Progenitor cell of endocrine pancreas (in vitro differentiated cells): ENCODE measurements at places on chromosomes 3 and 15. TPM values are rescaled to one million over a fixed set of nuclear protein-coding genes. Genes with fewer than 3 reads are reported as not detected.

DNA sequence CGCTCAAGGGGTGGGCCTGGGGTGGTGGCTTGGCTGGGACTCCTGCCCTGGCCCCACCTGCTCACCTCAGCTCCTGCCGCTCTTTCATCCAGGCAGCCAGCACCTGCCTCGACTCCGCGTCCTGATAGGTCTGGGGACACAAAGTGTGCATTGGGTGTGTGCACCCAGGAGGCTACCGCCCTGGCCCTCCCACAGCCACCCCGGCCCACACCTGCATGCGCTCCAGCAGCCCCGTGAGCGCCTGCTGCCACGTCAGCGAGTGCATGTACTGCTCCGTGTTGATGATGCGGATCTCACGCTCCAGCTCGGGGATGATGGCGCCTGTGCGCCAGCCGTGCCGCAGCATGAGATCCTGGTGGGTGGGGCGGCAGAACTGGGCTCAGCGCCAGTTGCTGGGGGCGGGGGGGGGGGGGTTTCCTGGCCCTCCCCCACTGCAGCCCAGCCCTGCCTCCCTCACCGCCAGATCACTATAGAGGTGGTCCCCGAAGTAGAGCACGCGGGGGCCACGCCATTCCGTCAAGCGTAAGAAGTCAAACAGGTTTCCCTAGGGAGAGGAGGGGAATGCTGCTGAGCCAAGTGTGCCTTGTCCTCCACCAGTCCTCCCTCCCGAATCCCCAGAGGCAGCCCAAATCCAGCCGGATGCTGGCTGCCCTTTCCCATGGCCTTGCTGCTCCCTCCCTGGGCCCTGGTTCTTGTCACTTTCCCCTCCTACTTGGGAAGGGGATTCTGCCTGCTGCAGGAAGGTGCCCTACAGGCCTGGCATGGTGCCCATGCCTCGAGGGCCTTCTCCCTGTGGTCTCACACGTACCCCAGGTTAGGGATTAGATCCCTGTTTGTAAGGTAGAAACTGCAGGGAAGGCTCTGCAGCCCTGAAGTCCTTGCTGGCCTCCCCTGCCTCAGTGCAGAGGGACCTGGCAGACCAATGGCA, 8.6 kb downstream of the NT5DC2 start:
- no peak for DNase-seq
- no peak overlapping the region for H3K27ac ChIP-seq
- H3K36me3 ChIP-seq, result peaks cover 8% of the 10 kb centered on the region
- H3K4me1 ChIP-seq, result no peaks in the 10 kb centered on the region
- H3K4me3 ChIP-seq, result no peak overlapping the region
- no peaks in the 10 kb centered on the region for H3K27me3 ChIP-seq

GRCh38 chr3:72288955-72289691, 504.2 kb upstream of the PROK2 start:
- H3K4me3 ChIP-seq, result no peak overlapping the region
- H3K27ac ChIP-seq, result no peak overlapping the region
- peaks cover 27% of the 10 kb centered on the region for H3K27me3 ChIP-seq
- peaks cover 3% of the 10 kb centered on the region for H3K4me1 ChIP-seq
- no peak for DNase-seq

DNA sequence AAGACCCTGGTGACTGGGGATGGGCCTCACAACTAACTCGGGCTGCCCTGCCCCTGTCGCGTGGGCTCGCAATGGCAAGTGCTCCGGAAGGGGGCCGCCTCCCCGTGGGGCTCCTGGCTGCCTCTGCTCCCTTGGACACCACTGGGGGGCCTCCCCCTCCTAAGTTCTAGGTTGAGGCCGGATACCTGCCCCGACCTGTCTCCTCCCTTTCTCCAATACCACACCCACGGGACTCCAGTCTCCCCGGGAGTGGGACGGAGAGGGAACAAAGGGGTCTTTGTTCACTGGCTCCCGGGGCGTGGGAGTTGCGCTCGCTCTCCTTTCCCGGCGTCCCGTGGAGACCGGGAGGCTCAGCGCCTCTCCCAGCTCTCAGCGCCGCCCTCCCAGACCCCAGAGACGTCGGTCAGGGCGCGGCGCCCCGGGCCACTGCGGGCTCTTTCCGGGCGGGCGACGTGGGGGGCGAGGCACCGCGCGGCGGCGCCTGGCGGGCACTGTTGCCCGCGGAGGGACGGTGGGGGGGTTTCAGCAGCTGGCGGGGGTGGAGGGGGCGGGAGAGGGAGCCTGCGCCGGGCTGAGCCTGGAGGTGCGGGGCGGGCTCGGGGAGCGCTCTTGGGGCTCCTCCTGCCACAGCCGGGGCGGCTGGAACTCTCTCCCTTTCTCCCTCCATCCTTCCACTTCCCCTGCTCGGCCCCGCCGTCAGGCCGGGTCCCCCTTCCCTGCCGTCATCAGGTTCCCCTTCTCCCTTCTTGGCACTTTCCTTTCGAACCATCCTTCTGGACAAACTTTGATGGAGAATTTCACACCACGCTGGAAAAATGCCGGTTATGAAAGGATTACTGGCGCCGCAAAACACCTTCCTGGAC, at the start of gene KCNH8:
Gene KCNH8, plus strand, starts transcription at position 606 of the 863 bp plus-strand sequence. Its CDS starts 210 bp downstream, at position 816.
- peak within 1 kb of the TSS; percentile 93 for H3K4me3 ChIP-seq
- peaks cover 10% of the 10 kb centered on the region for H3K4me1 ChIP-seq
- peak; percentile 47 for DNase-seq

DNA sequence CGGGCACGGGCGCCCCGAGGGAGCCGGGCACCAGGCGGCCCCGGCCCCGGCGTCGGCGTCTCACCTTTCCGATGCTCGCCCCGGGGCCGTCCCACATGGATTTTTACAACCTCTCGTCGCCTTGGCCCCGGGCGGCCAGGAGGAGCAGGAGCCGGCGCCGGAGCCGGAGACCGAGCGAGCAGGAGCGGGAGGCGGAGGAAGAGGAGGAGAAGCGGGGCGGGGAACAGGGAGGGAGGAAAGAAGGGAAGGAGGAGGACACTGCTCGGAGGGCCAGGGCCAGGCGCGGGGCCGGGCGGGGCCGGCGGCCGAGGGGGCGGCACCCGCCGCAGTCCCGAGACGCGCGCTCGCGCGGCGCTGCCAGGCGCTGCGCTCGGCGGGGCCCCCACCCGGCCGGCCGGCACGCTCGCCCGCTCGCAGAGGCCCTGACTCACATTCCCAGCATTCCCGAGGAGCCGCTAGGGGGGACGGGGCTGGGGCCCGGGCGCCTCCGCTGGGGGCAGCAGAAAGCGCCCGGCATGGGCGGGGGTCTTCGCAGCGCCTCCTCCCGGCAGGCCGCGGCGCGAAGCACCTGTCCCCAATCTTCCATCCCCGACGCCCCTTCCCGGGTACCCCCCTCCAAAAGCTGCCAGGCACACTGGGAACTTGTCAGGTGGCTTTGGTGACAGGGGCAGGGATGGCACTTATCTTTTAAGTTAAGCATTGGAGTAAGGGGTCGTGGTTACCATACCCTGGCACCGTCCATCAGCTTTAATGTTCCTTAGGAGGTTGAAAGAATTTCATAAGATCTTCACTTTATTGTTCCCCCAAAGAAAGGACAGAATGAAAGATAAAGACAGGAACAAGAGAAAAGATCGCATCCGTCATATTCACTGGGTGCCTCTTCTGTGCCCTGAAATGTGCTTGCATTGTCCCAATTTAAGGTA, at the start of gene ERC2:
Gene ERC2, minus strand, starts transcription at position 284 of the 923 bp plus-strand sequence.
- DNase-seq, result peak; percentile 83
- H3K36me3 ChIP-seq, result no peaks in the 10 kb centered on the region
- H3K4me1 ChIP-seq, result peaks cover 7% of the 10 kb centered on the region
- H3K4me3 ChIP-seq, result peak within 1 kb of the TSS; percentile 97
- H3K27ac ChIP-seq, result peak within 1 kb of the TSS; percentile 95

DNA sequence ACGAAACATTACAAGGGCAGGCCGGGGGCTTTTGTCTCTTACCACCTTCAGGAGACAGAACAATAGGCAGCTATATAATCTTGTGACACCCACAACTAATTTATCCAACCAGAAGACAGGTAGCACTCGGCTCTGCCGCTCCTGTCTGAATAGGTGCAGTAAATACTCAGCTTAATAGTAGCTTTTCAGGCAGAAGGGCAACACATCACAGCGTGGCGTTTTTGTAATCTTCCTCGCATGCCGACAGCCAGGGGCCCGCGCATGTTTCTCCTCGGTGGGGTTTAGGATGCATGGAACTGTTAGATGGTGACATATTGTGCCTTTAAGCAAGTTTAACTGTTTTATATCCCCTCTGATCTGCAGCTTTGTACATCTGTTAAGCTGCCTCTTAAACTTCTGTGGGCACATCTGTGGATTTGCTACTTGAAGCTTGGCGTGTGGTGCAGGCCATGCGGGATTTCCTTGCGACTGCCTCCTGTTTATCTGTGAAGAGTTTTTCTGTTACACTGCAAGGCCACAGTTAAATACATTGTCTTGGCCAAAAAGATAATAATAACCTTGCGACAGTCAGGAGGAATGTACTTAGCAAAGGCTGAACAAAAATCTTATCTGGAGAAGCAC, 123.2 kb upstream of the BNIP2 start:
- peaks cover 28% of the 10 kb centered on the region for H3K27me3 ChIP-seq
- peaks cover 6% of the 10 kb centered on the region for H3K4me1 ChIP-seq
- H3K36me3 ChIP-seq, result no peaks in the 10 kb centered on the region
- H3K27ac ChIP-seq, result no peak overlapping the region

DNA sequence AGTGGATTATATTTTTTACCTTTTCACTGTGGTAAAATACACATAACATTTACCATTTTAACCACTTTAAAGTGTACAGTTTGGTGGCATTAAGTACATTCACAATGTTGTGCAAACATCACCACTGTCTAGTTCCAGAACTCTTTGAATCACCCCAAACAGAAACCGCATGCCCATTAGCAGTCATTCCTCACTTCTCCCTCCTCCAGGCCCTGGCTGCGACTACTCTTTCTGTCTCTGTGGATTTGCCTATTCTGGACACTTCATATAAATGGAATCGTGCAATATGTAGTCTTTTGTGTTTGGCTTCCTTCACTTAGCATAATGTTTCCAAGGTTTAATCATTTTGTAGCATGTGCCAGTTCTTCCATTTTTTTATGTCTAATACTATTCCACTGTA, 409.8 kb downstream of the NTRK3 start:
- no peak overlapping the region for H3K27ac ChIP-seq
- no peak for DNase-seq
- no peak overlapping the region for H3K4me3 ChIP-seq
- H3K27me3 ChIP-seq, result peaks cover 8% of the 10 kb centered on the region
- no peaks in the 10 kb centered on the region for H3K36me3 ChIP-seq
- H3K4me1 ChIP-seq, result no peaks in the 10 kb centered on the region

GRCh38 chr3:158098834-158099424, 7.3 kb downstream of the SHOX2 start:
- no peak for DNase-seq
- H3K27me3 ChIP-seq, result peaks cover 98% of the 10 kb centered on the region
- H3K27ac ChIP-seq, result no peak overlapping the region
- H3K4me1 ChIP-seq, result peaks cover 14% of the 10 kb centered on the region

- no peaks in the 10 kb centered on the region for H3K27me3 ChIP-seq
- peaks cover 7% of the 10 kb centered on the region for H3K36me3 ChIP-seq
- no peak for DNase-seq
- H3K27ac ChIP-seq, result no peak overlapping the region
- no peak overlapping the region for H3K4me3 ChIP-seq
These were observed 34.7 kb downstream of the NUSAP1 start for GRCh38 chr15:41367418-41367817.

- H3K27ac ChIP-seq, result no peak overlapping the region
- H3K4me1 ChIP-seq, result peaks cover 2% of the 10 kb centered on the region
- H3K4me3 ChIP-seq, result no peak overlapping the region
These were observed 197.3 kb upstream of the ADAMTS9 start for GRCh38 chr3:64885055-64885454.

BCL2A1 gene
- total RNA-seq, result not detected in 2 replicates

GATA2 gene
- total RNA-seq, result 1.7 and 1.9 TPM in 2 replicates

ANKDD1A gene
- total RNA-seq, result 1.4 and 2.0 TPM in 2 replicates

ADAMTSL3 gene
- total RNA-seq, result 0.24 and 0.38 TPM in 2 replicates

WDR72 gene
- 25.0 and 26.6 TPM in 2 replicates for total RNA-seq
